ENCODE measurements at places on chromosomes 3 and 15. TPM values are rescaled to one million over a fixed set of nuclear protein-coding genes. Genes with fewer than 3 reads are reported as not detected.

IL17RD gene
- total RNA-seq: 0.97 TPM

EXOSC7 gene
- 46.5 TPM for total RNA-seq

EPHB3 gene
- 0.21 TPM for total RNA-seq

RGMA gene
- total RNA-seq: 0.49 TPM

GMPS gene
- 76.0 TPM for total RNA-seq

DCLK3 gene
- total RNA-seq: not detected

KIF15 gene
- 7.4 TPM for total RNA-seq

WDR73 gene
- total RNA-seq: 33.4 TPM

ASB14 gene
- total RNA-seq: not detected

C3orf49 gene
- not detected for total RNA-seq

CELF6 gene
- 0.23 TPM for total RNA-seq

HAPLN3 gene
- total RNA-seq: 25.3 TPM

PLCH1 gene
- 0.92 TPM for total RNA-seq

FSIP1 gene
- 1.4 TPM for total RNA-seq

LIPH gene
- total RNA-seq: 4.3 TPM

SKOR1 gene
- not detected for total RNA-seq

GOLGA8T gene
- 1.6 TPM for total RNA-seq

ZNF148 gene
- 9.4 TPM for total RNA-seq

GP9 gene
- not detected for total RNA-seq

ESYT3 gene
- total RNA-seq: 0.37 TPM

FETUB gene
- total RNA-seq: 0.08 TPM

LRTM1 gene
- total RNA-seq: not detected

SLC28A2 gene
- not detected for total RNA-seq

NR1I2 gene
- total RNA-seq: not detected

SV2B gene
- 0.13 TPM for total RNA-seq

TUSC7 gene
- not detected for total RNA-seq

LYZL4 gene
- not detected for total RNA-seq
